NCI-H82 (cell line): ENCODE measurements at places on chromosomes 4 and X.
A peak's percentile ranks its signal among the peaks of the same experiment; 100 is the strongest.

GRCh38 chr4:113760094-113760794 lies 1.3 kb downstream of the CAMK2D start:
- DNase-seq, result peak; percentile 62

DNA sequence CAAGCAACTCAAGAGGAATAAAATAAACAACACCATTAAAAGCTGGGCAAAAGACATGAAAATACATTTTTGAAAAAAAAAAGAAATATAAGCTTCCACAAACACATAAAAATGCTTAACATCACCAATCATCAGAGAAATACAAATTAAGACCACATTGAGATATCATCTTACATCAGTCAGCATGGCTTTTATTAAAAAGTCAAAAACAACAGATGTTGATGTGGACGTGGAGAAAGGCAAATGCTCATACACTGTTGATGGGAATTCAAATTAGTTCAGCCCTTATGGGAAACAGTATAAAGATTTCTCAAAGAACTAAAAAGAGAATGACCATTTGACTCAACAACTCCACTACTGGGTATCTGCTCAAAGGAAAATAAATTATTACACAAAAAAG lies 59.6 kb downstream of the STK32B start:
- DNase-seq, result no peak

DNA sequence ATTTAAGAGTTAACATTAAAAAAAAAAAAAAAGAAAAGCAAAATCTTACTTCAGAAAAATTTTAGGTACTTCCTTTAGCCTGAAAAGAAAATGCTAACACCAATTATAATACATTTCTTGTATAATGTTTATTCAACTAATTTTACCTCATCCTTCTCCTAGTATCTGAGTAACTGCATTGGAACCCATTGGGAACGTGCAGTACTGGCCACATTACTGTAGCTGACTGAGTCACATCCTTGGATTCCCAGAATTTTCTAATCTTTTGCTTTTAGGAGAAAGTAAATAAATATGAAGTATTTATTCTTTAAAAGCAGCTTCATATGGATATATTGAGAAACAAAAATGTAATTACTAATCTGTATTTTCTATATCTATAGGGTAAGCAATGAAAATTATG lies 82.6 kb upstream of the SLITRK2 start:
- DNase-seq, result no peak

GRCh38 chr4:117771647-117772337 lies 262.5 kb upstream of the NDST3 start:
- peak; percentile 5 for DNase-seq

DNA sequence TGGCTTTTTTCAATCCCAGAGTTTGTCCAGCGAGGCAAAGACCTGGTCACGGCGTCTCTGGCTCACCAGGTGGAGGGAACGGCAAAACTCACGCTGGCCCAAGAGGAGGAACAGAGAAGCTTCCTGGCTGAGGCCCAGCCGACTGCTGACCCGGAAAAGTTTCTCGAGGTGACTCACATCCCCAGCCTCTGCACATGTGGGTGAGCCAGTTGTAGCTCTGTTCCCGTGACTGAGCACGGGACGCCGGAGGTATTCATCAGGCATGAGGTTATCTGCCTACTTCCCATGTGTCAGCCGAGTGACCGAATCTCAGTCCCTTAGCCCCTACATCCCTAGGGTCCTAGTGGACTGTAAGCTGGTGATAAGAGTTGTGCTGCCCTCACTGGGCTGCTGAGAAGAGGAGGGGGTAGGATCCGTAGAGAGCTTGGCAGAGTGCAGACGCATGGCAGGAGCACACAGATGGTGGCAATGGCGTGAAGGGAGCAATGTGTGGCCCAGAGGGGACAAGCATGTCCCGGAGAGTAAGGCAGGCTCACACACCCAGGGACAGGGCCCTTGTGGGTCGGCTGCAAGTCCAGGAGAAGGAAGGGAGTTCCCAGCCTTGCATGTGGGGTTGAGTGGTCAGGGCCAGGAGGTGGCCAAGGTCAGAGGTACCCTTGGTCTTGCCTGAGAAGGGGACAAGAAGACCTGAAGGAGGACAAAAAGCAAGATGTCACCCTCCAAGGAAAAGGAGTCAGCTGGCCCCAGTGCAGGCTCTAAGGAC lies 42.9 kb downstream of the EVC start:
- DNase-seq, result no peak

DNA sequence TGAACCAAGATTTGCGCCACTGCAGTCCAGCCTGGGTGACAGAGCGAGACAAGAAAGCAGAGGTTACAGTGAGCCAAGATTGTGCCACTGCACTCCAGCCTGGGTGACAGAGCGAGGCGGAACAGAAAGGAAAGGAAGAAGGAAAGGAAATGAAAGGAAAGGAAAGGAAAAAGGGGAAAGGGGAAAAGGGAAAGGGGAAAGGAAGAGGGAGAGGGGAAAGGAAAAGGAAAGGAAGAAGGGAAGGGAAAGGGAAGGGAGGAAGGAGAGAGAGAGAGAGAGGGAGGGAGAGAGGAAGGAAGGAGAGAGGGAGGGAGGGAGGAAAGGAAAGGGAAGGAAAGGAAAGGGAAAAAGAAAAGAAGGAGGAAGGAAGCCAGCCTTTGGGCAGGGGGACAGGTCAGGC lies 76.6 kb downstream of the PRKX start:
- DNase-seq, result no peak

GRCh38 chr4:168549143-168549542 lies 52.3 kb downstream of the PALLD start:
- no peak for DNase-seq

DNA sequence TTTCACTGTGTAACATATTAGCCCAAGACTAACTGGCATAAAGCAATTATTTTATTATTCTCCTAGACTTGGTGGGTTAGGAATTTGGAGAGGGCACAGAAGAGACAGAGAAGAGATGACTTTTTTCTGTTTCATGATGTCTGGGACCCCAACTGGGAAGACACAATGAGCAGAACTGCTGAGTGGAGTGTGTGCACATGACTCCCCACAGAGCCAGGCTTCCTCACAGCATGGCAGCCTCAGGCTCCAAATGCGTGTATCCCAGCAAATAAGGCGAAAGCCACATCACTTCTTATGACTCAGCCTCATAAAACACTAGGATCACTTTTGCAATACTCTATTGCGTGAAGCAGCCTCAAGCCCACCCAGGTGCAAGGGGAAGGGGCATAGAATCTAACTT lies 68.4 kb downstream of the MFAP3L start:
- DNase-seq, result no peak

DNA sequence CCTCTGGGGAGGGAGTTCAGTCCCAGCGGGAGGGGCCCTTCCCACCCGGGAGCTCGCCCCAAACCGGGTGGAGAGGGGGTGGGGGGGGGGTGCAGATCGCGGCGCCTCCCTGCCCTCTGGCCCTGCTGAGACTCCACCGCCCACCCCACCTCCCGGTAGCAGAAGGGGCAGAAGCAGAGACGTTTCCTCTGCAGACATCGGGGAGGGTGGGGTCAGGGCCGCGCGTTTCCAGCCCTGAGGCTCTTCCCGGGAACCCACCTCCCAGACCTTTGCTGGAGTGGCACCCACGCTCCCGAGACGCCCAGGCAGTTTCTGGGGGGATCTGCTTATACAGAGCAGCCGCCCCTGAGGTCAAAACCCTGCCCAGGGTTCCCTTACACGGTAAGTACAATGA lies 30.2 kb downstream of the CPLX1 start:
- DNase-seq, result no peak

DNA sequence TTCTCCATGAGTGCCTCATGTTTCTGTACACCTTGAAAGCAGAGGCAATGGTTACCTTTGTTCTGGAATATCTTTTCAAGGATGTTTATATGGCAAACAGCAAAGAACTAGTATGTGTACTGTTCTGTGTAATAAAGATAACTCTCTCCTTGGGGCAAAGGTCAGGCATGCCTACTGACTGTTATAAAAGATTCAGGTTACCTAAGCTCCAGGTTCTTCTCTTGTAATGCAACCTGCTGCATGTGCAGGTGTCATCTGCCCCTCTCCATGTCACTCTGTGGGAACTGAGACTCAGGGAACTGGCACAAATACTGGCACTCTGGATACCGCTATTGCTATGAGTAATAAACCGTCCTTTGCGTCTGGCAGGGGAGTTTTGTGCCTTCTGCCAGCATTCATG lies 5.4 kb upstream of the TRPC3 start:
- DNase-seq, result no peak

GRCh38 chr4:119730671-119730950 lies 102.0 kb upstream of the PDE5A start:
- no peak for DNase-seq

DNA sequence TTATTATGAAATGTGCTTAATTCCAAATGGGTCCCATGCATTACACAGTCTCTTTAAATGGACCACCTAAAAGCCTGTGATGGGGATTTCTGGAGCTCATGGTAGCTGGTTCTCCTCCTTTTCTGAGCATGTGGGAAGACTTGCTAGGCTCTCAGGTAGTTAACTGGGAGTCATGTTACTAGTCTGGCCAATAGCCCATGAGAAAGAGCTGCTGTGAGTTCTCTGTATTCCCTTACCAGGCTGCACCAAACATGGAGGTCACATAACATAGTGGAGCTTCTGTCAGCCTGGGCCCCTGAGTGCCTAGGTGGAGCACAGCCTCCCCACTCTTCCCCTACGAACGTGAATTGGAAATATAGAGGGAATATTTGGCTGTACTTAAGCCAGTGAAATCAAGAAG lies 198.4 kb downstream of the MAML3 start:
- no peak for DNase-seq

DNA sequence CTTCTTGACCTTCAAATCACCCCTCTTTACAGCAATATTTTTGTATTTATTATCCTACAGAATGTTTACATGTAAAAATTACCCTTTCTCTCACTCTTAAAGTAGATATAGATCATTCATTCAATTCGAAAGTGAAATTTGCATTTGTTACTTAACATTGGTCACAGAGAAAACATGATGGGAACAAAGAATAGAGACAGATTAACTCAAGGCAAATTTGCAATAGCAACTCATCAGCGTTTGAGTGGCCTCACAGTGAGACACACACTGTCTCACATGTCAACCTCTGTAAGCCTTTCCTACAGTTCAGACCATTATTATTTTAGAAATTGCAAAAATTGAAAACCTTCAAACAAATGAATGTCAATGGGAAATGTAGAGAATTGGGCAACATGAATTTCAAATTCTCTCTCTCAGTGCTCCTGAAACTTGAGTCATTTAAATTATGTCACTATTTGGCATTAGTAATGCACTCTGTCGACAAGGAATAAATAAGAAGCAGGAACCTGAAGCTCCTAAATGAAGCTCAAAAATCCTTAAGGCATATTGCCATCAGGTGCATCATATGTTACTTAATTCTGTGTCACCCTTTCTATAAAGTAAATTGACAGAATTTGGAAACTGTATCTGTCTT lies 148.3 kb upstream of the ANXA10 start:
- DNase-seq, result no peak

- DNase-seq, result no peak
Observed at GRCh38 chr4:4948370-4948769, 70.9 kb downstream of the CYTL1 start.

DNA sequence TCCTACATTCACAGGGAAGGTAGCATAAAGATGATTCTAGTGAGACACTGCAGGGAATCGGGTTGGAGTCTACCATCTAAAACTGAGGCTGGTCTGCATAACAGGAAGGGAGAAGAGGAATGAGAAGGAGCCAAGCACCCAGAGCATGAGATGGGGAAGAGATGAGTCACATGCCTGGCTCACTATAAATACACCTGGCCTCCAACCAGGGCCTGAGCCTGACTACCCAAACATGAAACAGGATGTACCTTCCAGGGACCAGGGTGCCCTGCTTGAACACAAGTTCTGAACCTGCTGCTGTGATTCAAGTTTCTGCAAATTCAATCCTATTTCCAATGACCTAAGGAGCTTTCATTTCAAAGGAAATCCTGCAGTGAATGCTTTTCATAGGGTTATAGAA lies 24.9 kb downstream of the CD99L2 start:
- DNase-seq, result no peak

- DNase-seq, result no peak
Observed at GRCh38 chr4:84995386-84995785, 28.9 kb upstream of the WDFY3 start.

DNA sequence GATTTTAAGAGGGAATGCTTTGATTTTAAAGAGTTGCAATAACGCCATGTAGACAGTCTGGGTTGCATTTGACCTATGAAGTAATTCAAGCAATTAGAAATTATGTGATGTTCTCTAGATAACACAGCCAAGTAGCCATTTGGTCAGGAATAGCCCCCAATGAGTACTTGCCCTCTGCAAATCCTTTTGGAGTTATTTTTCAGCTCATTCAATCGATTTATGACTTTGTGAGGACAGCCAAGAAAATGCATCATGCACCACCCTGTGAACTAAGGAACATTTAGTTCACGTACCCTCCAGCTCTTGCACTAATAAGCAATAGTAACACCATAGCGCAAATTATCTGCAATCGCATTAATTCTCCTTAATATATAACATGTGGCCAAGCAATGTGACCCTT lies 552.6 kb upstream of the INTU start:
- no peak for DNase-seq

DNA sequence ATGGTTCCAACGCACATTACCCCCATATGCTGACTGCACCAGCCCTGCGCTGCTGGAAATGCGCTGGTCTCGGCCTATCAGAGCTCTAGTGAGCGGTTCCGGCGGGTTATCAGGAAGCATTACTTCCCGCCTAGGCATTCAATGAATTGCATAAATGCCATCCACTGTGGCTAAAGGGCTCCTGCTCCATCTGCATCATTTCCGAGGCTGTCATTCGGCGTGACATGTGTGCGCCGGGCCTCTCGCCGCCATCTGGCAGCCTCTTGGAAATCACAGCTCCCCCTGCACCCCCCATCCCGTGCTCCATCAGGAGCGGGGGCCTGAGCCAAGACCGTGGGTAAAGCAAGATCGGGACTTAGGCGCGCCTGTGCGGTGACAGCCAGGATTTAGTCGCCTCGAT lies 64.4 kb downstream of the SEPSECS start:
- peak; percentile 83 for DNase-seq

DNA sequence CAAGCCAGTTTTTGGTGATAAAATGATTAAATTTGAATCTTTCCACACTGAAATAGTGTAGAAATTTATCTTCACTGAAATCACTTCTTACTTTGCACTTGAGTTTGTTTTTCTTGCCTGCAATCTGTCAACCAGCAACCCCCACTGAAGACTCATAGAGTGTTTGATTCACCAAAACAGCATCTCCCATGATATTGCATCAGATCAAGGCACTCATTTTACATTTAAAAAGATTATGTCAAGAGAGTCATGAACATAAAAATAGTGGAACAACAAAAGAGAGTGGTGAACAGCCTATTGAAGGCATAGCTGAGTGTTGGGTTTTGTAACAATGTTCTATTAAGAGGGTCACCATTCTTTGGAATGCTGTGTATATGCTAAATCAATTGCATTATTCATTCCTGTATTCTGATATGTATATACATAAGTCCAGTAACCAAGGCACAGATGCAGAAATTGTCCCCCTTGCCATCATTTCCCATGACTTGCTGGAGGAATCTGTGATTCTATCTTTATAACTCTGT lies 1934.9 kb downstream of the ARAP2 start:
- DNase-seq, result no peak

GRCh38 chr4:42458657-42459056 lies 61.4 kb downstream of the SHISA3 start:
- DNase-seq, result no peak

GRCh38 chrX:73647212-73647611 lies 84.2 kb downstream of the CHIC1 start:
- DNase-seq, result no peak
